ENCODE measurements at places on chromosomes 1 and 21.

DNA sequence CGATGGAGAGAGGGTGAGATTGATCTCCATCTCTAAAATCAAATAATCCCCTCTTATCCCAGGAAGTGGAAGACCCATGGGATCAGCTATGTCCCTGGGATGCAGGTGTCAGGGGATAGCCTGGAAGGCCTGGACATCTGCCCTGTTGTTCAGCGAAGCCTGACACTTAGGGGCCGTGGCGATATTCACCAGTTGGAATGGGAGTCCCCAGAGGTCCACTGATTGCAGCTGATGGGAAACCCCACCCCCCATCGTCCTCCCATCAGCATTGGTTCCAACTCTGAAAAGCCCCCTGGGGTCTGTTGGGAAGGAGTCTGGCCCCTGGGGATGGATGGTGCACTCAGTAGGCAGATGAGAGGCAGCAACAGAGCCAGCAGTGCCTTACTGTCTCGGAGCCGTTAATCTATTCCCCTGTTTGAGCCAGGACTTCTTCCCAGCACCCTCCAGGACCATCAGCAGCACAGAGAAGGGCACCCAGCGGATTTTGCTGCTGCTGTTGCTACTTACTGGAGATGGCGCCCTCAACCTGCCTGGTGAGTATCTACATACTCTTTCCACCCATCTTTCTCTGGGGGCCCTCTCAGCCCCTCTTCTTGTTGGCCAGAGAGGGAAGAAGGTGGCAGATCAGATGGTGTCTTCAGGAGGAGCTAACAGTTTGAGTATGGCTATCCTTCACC is 13.4 kb downstream of the CATSPER4 start:
- no peak for DNase-seq

GRCh38 chr1:246735735-246736134 is 11.5 kb downstream of the SCCPDH start:
- DNase-seq = no peak

DNA sequence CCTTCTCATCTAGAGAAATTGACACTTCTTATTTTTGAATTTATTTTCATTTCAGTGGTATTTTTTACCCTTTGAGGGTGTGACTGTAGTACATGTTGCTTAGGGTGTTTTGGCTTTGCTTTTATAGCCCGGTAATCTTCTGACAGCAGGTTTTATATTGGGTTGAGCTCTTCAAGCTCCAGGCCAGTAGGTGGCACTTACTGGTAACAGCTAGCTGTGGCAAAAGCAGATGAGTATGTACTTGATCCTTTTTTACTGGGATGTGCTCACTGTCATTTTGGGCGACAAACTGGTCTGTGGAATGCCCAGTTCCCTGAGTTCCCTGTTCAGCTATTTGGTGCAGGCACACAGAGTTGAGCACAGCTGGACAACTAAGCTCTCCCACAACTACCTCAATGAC is 916.2 kb upstream of the B3GALT2 start:
- no peak for DNase-seq

DNA sequence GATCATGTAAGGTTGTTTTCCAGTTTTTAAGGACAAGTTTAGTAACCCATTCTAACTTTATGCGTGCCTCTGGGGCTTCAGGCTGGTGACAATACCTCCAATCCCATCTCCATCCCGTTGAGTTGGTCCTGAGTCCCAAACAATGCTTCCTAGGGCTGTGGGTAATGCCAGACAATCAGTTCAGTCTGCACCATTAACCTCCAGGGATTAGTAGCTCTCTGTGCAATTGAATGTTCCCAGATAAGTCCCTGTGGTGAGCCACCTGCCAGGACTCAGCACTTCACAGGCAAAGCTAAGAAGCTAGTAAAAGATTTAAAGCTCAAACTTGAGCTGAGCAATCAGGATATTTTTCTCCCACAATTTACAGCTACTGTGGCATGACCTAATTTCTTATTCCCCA is 462.2 kb upstream of the PTBP2 start:
- no peak for DNase-seq

DNA sequence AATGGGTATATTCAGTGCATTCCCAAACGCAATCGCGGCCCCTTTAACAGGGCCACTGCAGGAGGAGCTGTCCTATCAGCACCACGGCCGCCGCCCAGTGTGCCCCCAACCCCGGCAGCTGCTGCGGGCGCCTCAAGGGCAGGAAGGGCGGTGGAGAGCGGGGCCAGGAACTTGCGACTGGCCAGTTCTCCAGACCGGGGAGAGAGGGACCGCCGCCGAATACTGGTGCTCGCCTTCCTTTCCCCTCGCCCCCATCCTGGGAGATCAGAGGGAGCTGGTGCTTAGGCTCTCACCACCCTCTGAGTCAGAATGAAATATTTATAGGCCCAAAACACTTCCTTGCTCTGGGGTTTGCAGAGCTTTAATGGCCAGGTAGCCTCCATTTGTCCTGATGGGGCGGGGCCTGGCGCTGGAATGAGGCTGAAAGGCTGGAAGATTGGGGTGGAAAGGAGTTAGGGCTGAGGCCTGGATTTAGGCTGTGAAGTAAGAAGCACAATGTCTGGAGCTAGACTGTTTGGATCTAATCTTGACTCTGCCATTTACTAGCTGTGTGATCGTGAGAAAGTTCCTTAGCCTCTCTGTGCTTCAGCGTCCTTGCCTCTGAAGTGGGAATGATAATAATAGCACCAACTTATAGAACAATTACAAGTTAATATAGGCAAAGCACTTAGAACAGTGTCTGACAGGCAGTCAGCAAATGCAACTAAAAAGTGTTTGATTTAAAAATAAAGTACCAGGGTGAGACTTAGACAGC is 75.5 kb downstream of the NAV1 start:
- peak; percentile 21 for DNase-seq

DNA sequence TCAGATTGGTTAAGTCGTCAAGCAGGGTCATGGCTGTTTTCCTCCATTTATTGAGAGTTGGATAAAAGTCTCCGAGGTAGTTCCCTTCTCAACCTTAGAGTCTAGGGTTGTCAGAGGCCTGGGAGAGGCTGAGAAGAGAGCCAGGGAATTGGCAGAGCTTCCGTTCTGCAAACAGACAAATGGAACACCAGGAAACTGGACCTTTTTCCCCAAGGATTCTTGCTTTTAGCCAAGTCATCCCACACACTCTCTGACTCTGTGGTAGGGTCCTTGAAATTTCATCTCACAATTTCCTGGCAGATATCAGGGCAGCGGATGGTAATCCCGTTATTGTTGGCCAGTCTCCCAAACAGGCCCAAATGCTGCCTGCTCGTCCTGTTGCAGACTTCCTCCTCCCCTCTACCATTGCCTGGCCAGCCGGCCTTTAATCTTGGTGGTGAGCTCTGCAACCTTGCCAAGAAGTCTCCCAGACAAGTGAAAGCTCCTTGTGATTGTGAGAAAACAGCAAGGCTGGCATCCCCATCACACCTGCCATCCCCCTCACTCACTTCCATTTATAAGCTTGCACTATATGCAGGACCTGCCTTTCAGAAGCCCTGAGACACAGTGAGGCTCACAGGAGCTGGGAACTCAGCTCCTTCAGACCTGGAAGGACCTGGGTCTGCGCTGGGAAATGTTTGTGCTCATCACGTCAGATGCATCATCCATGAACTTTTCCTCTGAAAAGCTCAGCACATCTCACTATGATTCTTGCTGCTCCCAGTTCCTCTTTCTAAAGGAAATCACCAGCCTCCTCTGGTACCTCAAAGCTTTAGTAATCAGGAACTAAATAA is 13.7 kb upstream of the SRP9 start:
- DNase-seq = peak; percentile 72

DNA sequence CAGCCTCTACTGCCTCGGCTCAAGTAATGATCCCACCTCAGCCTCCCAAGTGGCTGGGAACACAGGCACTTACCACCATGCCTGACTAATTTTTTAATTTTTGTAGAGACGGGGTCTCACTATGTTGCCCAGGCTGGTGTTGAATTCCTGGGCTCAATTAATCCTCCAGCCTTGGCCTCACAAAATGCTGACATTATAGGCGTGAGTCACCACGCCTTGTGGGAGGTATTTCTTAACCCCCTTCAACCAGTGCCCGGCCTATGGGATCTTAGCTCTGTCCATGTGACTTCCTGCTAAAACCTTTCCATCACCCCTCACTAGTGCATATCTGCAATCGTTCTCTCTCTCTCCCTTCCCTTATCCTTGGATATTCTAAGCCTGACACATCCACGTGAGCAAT is 86.4 kb downstream of the FOXD2 start:
- DNase-seq = peak; percentile 50

- DNase-seq = peak; percentile 55
These were observed 23.0 kb upstream of the ZBTB40 start for GRCh38 chr1:22428672-22429071.

DNA sequence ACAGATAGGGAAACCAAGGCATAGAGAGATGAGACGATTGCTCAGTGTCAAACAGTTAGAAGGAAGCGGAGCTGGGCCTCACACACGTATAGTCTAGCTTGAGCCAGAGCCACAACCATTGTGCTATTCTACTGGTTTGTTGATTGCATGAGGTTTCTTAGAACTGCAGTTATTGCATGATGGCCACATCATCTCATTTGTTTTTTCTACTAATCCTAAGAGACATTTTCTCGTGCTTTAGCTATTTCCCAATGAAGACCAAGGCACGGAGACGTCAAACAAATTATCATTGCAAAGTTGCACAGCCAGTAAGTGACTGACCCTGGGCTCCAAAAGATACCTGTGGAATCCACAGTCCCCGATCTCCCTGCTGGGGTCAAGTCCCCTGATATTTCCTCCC is 25.1 kb upstream of the ZNF362 start:
- no peak for DNase-seq

GRCh38 chr1:192884241-192884640 is 75.4 kb downstream of the RGS2 start:
- no peak for DNase-seq

DNA sequence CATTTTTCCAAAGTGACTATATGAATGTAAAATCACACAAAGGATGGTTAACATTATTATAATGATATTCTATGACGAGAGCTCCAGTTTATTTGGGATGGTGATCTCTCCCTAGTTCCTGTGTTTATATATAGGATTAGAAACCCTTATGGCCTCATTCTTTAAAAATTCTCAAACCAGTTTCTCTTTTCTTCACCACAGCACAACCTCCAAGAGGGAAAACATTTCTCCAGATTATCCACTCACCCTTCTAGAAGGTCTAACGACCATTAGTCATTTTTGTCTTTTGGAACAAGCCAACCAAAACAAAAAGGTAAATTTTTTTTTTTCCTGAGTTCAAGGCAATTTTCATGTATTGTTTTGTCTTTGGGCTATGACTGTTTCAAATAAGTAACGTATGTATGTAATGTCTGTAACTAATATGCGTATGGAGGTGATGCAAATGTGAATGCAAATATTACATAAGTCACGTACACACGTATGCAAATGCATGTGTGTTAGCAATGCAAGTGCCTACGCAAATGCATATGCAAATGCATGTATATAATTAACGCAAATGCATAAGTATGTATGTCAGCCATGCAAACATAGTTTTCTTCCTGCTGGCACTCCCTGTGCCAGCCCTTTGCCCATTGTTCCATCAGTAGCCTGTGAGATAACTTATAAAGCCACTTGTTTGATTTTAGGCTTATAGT is 72.5 kb upstream of the MORC3 start:
- DNase-seq = no peak

DNA sequence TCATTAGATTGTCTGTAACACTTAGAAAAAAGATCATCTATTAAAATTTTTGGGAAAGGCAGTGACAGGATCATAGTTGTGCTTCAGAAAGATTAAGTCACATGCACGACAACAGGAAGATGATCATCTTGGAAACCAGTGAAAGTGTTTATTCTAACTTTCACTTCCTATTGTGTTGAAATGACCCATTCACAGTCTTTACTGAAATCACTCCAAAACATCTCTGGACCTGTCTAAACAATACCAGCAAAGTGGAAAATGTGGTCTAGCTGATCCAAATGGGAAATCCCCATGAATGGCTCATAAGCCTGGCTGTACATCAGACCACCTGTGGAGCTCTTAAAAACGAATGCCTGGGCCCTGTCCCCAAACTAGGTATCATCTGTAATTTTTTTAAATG is 111.1 kb upstream of the ETV3 start:
- peak; percentile 68 for DNase-seq

GRCh38 chr1:82386365-82387011 is 585.8 kb downstream of the ADGRL2 start:
- no peak for DNase-seq

DNA sequence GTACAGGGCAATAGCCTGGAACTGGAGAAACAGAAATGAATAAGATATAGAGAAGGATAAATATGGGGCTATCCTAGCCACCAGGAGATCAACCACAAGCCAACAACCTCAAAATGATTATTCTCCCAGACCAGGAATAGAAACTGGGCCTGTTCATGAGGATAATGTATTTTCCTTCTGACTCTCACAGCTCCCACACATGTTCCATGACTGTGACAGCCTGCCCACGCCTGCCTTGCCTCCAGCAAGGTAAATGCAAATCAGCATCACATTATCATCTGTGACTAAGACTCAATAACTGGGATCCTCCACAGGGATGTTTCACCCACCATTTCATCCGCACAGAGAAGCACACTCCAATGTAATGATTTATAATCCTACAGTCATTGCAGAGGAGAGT is 3.3 kb downstream of the ENSA start:
- no peak for DNase-seq

DNA sequence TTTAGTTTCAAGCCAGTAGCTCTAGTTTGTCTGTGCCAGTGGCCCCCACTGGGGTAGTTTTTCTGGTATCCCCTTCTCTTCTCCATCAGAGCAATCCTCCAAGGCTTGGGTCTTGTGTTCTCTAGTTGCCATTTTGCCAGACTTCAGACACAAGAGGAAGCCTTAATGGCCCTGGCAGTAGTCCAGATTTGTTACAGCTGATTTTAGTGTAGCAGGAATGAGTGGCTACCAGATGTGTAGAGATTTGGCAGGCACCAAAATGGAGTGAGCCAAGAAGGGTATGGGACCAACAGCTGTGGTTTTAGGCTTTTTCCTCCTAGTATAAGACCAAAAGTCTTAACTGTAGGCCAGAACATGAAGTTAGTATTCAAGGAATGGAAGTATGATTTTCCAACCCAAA is 56.8 kb downstream of the ACP6 start:
- DNase-seq = no peak

GRCh38 chr1:21852282-21853130 is 40.4 kb downstream of the LDLRAD2 start:
- peak; percentile 22 for DNase-seq

- peak; percentile 59 for DNase-seq
These were observed 14.1 kb downstream of the PEA15 start for GRCh38 chr1:160219062-160219929.
